ENCODE measurements at places on chromosomes 2 and 18. TPM values are rescaled to one million over a fixed set of nuclear protein-coding genes. Genes with fewer than 3 reads are reported as not detected.
A peak's percentile ranks its signal among the peaks of the same experiment; 100 is the strongest.

- H3K27me3 ChIP-seq: no peaks in the 10 kb centered on the region
- no peaks in the 10 kb centered on the region for H3K36me3 ChIP-seq
- H3K27ac ChIP-seq: no peak overlapping the region
- no peak for DNase-seq
- H3K4me3 ChIP-seq: no peak overlapping the region
- H3K4me1 ChIP-seq: no peaks in the 10 kb centered on the region
These were observed 68.5 kb upstream of the NFU1 start for GRCh38 chr2:69505710-69506109.

GRCh38 chr2:11574176-11575046 is 40.6 kb downstream of the GREB1 start:
- no peaks in the 10 kb centered on the region for H3K27me3 ChIP-seq
- H3K4me1 ChIP-seq: peaks cover 12% of the 10 kb centered on the region
- H3K36me3 ChIP-seq: no peaks in the 10 kb centered on the region
- peak; percentile 9 for DNase-seq
- peak overlapping the region; percentile 32 for H3K27ac ChIP-seq
- H3K4me3 ChIP-seq: no peak overlapping the region

GRCh38 chr2:195044801-195045200 is 612.2 kb upstream of the SLC39A10 start:
- no peaks in the 10 kb centered on the region for H3K27me3 ChIP-seq
- no peaks in the 10 kb centered on the region for H3K36me3 ChIP-seq
- H3K27ac ChIP-seq: no peak overlapping the region
- no peak for DNase-seq
- no peak overlapping the region for H3K4me3 ChIP-seq

Gene CCBE1
- total RNA-seq: 0.20 TPM

DNA sequence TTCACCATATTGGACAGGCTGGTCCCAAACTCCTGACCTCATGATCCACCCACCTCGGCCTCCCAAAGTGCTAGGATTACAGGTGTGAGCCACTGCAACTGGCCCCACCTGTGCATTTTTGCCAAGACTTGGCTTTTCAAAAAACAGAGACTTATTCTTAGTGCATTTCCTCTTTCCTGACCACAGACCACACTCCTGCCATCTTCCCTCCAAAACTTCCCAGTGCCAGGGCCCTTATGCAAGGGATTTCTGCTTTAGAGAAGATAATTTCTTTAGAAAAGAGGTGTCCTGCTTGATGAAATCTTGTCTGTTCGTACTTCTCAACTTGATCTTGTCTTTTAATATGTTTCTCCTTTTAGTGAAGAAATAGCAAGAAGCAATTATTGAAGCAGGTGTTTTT is 98.8 kb upstream of the ZNF516 start:
- H3K27me3 ChIP-seq: no peaks in the 10 kb centered on the region
- no peak for DNase-seq
- H3K36me3 ChIP-seq: no peaks in the 10 kb centered on the region
- H3K4me3 ChIP-seq: no peak overlapping the region
- no peaks in the 10 kb centered on the region for H3K4me1 ChIP-seq
